Activated T-cell treated with anti-CD3 and anti-CD28 coated beads, Interleukin-2, amount 50 U/mL, for 72 hours (primary cell): ENCODE measurements at places on chromosomes 6 and 20. TPM values are rescaled to one million over a fixed set of nuclear protein-coding genes. Genes with fewer than 3 reads are reported as not detected.

DNA sequence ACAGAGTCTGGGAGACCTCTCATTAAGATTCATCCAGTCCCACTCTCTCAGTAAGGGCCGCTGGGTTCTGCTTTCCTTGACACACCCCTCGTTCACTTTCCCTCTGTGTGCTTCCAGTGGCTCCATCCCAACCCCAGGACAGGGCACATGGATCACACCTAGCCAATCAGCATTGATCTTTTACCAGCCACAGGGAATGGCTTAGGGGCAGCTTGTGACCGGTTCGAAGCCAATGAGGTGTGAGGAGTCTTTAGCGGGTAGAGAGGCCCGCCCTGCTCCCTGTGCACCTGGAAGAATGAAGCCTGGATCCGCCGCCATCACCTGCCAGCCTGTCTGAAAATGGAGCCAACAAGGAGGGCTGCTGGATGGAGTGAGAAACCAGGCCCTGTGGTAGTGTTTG, 35.2 kb upstream of the OVOL2 start:
- DNase-seq = no peak

GRCh38 chr6:110181131-110182030, 1.2 kb downstream of the CDC40 start:
- DNase-seq = peak; percentile 2

- DNase-seq = no peak
Measured at GRCh38 chr6:44697327-44697726, 309.8 kb downstream of the CDC5L start.

DNA sequence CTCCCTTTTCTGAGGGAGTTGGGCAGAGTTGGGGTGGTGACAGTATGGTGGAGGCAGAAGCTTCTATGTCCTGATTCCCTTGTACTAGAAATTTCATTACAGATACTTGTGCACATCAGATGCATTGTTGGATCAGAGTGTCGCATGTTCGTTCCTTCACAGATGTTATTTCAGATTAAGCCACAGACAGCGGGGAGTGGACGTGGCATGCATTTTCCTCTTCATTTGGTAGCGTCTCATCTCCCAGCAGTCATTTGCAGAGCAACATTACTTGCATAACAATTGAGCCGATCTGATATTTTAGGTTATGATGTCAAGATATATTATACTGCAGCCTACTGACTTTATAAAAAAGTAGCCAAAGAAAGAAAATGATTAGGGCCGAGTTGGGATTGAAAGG, 261.6 kb upstream of the SASH1 start:
- DNase-seq = no peak

GRCh38 chr6:17393892-17394631, 667 bp downstream of the CAP2 start:
- DNase-seq = peak; percentile 6

DNA sequence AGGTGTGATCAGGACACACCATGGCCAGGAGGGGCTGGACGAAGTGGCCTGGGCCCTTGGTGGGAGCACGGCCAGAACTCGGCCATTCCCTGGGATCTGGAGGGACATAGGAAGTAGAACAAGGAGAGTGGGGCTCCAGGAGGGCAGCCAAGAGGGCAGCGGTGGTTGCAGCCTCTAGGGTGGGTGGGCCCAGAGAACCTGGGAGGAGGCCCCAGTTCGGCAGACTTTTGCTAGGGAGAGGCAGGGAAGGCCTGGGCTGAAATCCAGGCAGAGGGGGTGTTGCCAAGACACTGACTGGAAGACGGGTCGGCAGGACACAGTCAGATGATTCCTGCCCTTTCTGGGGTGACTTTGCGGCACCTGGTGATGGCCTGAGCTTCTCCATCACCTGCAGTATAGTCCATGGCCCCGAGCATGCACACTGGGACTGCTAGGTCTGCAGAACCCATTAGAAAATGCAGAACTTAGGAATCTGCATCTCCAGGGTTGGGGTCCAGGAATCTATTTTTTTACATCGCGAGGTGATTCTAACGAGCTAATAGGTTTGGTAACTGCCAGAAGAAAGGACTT, 224.8 kb downstream of the SYNDIG1 start:
- DNase-seq = no peak

- no peak for DNase-seq
Measured at GRCh38 chr6:125031385-125031784, 69.1 kb downstream of the RNF217 start.

- DNase-seq = no peak
Measured at GRCh38 chr6:137736911-137737310, 130.1 kb upstream of the TNFAIP3 start.

- DNase-seq = no peak
Measured at GRCh38 chr6:33839399-33840047, 35.7 kb upstream of the MLN start.

- no peak for DNase-seq
Measured at GRCh38 chr6:150203378-150203777, 60.5 kb downstream of the PPP1R14C start.

DNA sequence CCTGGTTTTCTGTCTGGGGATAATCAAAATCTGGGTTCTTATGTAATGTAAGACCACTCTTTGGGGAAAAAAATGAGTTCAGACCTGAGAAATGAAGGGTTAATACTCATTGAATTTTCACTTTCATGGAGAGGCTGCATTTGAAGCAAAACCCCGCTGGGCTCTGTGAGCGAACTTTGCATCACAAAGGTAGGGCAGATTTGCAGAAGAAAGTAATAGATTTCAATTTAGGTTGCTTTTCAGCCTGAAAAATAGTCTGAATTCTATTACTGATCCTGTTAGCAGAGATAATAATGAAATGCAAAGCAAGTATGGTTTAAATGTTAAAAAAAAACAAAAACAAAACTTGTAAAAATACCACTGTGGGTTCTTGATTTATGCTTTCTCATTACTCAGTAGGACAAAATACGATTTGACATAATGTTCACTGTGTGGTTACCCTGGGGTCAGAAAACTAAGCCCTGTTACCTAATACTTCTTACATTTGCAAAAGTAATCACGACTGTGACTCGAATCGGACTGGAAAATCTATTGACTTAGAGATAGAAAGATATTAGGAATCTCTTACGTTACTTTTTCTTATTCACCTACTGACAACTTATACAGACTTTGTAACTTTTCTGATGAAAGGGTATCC, 72.2 kb downstream of the UST start:
- DNase-seq = no peak

DNA sequence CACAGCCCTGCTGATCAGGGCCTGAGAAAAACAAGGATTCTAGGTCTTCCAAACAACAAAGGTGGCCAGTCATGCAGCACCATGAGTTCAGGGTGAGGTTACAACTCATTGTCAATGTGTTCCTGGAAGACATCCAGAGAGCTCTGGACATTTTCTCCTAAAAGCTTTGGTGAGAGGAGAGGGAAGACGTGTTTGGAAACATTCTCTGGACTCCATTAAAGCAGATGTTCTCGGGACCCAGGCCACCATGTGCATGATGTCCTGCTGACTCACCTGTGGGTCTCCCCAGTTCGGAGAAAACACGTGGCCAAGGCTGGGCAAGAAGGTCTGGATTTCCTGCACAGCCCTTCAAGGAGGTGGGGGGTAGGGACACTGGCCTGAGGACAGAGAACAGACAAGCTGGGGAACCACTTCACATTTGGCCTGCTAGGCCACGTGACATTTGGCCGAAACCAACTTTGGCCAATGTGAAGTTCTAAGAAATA, 61.6 kb downstream of the KCNB1 start:
- DNase-seq = no peak

DNA sequence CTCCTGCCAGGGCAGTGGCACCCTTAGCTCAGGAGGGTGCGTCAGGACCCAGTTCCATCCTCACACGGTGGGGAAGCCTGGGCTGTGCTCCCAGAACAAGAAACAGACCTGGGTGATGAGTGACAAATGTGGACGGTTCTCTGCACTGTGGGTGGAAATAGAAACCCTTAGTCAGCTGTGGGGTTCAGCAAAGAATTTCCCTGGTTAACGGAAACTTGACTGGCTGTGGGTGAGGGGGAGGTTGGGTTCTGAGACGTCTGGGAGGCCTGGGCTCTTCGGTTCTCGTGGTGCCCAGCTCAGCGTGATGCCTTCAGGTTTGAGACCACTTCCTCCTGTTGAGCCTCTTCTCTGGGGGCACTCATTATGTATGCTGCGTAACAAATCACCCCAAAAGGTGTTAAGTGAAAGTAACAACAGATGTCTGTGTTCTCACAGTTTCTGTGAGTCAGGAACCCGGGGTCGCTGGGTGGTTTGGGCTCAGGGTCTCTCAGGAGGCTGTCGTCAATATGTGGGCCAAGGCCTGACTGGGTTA, 53.1 kb upstream of the FAM83D start:
- peak; percentile 92 for DNase-seq

DNA sequence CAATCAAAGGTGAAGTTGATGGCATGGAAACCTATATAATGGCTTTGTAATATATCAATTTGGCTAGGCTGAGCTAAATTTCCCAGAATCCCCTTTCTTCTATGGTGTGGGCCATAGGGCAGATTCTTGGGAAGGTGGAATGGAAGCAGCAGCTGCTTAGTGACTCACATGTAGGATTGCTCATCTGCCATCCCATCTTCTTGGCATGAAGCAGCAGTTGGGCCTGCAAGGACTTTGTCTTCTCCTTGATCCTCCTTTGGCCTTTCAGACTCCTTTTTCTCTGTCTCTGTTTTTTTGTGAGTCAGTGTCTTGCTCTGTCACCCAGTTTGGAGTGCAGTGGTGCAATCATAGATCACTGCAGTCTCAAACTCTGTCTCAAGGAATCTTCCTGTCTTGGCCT, 52.6 kb upstream of the CEP162 start:
- DNase-seq = no peak

GRCh38 chr6:99882128-99882702, 111.8 kb downstream of the MCHR2 start:
- DNase-seq = no peak

DNA sequence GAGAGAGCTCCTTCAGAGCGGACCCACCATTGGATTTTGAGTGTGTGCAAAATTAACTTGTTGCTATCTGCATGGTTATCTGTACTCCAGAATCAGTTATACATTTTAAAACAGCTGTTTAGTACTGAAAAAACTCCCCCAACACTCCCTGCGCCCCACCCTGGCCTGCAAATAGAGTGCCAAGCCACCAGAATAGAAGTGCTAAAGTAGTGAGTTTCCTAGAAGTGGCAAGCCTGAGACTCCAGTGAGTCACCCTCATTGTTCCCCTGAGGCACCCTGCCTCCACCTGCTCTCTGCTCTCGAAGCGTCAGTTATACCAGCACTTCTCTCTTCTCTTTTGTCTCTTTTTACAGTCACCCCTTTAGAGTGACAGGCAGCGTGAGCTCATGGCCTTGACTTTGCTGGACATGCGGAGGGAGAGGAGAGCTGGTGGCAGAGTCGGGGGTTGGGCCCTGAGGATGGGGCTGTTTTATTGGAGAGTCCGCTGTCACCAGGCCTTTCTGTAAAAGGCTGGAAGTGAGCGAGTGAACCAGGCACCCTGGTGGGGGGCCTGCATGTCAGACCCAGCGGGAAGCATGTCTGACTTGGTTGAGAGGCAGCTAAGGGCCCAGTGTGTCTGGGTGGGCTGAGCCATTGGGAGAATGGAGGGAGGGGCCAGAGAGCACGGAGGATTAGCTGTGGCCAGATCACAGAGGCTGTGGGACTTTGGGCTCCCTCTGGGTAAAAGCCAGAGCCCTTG, 10.4 kb downstream of the IGF2R start:
- DNase-seq = peak; percentile 79

- DNase-seq = no peak
Measured at GRCh38 chr6:114343782-114344144, 940 bp upstream of the HS3ST5 start.

DNA sequence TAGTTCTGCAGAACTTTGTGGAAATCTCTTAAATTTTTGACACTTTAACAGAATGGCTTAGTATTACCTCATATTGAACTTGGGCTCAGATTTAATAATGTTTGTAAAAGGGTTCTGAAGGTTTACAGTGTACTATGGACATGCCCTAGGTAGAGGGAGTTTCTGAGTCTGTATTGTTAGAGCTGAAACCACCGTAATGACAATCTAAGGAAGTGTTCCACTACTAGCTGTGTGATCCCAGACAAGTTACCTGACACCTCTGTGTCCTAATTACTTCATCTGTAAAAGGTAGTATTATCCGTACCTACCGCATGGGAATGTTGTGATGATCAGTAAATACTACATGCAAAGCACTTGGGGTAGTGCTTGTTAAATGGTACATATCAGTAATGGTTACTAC, 86.9 kb downstream of the RREB1 start:
- DNase-seq = no peak

DNA sequence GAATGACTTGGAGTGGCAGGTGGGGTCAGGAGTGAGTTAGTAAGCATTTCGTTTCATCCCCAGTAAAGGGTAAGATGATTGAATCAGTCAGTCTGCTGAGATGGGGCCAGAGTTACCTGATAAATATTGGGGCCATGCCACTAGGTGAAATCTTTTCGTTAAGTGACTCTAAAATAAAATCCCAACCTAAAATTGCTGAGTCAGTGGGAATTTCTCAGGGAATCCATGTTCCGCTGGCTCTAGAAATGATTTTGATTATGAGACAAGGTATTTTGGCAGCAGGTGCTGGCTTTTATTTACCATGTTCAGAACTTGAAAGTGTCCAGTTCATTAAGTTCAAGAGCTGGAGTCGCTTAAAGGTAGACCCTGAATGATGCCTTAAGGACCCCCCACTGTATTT, 125.4 kb downstream of the GMPR start:
- DNase-seq = no peak

GRCh38 chr20:61765871-61766654, 299.6 kb downstream of the TAF4 start:
- no peak for DNase-seq

DNA sequence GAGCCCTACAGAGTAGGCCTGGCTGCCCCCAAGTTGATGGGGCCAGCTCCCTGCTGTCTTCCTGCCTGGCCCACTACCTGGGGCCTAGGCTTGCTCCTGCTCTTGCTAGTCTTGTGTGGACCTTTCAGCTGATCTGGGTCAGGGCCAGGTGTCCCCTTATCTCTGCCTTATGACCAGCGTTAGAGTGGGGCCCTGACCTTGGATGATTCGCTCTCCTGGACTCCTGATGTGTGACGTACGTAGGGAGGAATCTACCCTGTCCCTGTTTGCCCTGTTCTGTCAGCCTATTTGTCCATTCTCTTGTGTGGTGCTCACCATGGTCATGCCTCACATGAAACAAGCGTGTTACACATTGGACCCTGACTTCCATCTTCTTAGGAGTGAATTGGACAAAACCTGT, 571.8 kb downstream of the QKI start:
- DNase-seq = no peak

DNA sequence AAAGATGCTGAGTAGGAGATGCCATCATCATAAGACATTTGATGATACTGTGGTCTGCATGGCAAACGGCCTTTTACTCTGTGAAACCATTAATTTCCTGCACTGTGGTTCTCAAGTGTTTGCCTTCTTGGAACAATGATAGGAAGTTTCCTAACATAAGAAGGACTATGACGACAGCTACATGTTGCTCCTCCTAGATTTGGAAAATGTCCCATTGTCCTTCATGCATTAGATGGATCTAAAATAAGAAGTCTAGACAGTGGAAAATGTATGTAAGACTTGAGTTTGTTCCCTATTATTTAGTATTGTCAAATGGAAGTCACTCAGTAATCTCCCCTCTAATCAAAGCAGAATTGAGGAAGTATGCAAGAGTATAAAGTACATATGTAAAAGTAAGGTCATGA, 98.5 kb upstream of the TMEM170B start:
- DNase-seq = no peak

Gene SNAI1
- 1.3 TPM for total RNA-seq

Gene TRIM40
- not detected for total RNA-seq

Gene CST4
- total RNA-seq = not detected

Gene PLN
- total RNA-seq = not detected

Gene TULP1
- not detected for total RNA-seq

Gene ELOVL2
- not detected for total RNA-seq

Gene HLA-DPB1
- total RNA-seq = 20.9 TPM

Gene MAS1
- not detected for total RNA-seq

Gene NFS1
- 43.3 TPM for total RNA-seq

Gene NR2E1
- total RNA-seq = not detected

Gene LTB
- 43.4 TPM for total RNA-seq

Gene AGPAT4
- 9.5 TPM for total RNA-seq

Gene ANGPT4
- total RNA-seq = not detected
